ENCODE measurements at places on chromosomes 2 and 18. TPM values are rescaled to one million over a fixed set of nuclear protein-coding genes. Genes with fewer than 3 reads are reported as not detected.

CROCC2 gene
- total RNA-seq, result 0.16 TPM

RIT2 gene
- 0.38 TPM for total RNA-seq

C2orf15 gene
- total RNA-seq, result 3.6 TPM

ABCG5 gene
- total RNA-seq, result 0.27 TPM

IL36B gene
- total RNA-seq, result not detected
